ENCODE measurements at places on chromosomes 2 and 18. TPM values are rescaled to one million over a fixed set of nuclear protein-coding genes. Genes with fewer than 3 reads are reported as not detected.

Gene SFTPB
- not detected for total RNA-seq

DNA sequence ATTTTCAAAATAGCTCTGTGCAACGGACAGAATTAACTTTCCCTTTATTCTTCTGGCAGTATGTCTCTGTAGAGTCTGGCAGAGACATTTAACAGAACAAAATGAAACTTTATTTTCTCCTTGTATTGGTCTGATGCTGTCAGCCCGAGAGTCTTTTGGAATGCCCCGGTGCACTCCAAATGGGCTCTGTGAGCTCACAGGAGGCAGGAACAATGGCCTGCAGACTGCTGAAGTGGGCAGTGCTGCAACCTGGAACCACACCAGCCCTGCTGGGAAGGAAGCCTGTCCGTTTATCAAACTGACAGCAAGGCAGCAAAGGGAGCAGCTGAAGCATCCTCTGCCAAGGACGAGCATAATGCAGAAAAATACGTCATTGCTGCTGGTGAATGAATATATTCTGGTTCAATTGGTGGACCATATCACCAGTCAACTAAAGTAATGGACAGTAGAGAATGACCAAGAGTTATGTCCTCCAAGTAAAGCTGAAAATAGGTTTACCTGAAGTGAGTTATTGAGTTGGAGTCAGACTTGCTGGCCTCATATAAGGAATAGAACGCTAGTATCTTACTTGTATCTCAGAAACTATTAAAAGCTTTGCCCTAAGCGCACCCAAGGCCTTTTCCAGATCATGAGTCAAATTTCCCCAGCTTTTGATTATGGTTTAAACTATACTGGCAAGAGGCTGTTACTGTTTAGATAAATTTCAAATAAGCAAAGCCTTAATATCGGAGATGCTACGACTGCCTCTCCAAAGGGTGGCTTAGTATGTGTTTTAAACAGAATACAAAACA lies 207.6 kb upstream of the TANK start:
- DNase-seq, result no peak

GRCh38 chr2:17476064-17476463 lies 42.2 kb downstream of the RAD51AP2 start:
- DNase-seq, result no peak

Gene FHL2
- not detected for total RNA-seq

- DNase-seq, result no peak
Observed at GRCh38 chr2:142997231-142997630, 119.8 kb downstream of the KYNU start.

- DNase-seq, result no peak
Observed at GRCh38 chr2:219628986-219629901, 1.8 kb downstream of the SLC4A3 start.

DNA sequence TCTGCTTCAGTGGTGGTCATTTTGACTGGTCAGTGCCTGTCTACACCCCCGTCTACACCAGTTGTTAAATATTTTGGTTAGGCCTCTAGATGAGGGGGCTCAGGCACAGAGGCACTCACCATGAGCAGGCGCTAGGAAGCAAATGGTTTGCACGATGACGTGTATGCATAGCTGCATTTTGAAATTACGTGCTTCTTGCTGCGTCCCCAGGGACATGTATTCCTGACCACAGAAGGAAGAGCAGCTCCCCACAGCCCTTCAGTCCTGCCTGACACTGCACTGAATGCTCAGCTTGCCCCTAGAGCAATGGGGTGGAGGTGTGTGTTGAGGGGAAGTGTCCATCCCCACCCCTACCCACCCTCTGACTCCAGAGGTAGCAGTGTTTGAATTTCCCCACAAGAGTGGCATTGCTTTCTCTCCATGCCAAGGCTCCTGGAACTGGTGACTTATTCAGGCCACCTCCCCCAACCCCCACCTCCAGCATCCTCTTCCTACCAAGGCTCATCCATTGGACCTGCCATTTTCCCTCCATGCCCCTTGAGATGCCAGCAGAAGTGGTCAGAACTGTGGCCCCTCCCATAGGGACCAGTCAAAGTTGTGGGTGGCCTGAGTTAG lies 11.4 kb upstream of the ZAP70 start:
- no peak for DNase-seq

GRCh38 chr18:43034683-43035500 lies 80.6 kb downstream of the RIT2 start:
- DNase-seq, result no peak

Gene FER1L5
- not detected for total RNA-seq

- no peak for DNase-seq
Observed at GRCh38 chr2:195160963-195161362, 496.1 kb upstream of the SLC39A10 start.

- DNase-seq, result peak; percentile 62
Observed at GRCh38 chr2:210577263-210578071, 21.1 kb downstream of the CPS1 start.

- no peak for DNase-seq
Observed at GRCh38 chr2:167310442-167310841, 422.2 kb downstream of the XIRP2 start.

- no peak for DNase-seq
Observed at GRCh38 chr2:164984428-164984827, 29.1 kb upstream of the SLC38A11 start.

- DNase-seq, result no peak
Observed at GRCh38 chr2:48728295-48728694, 27.2 kb downstream of the LHCGR start.

DNA sequence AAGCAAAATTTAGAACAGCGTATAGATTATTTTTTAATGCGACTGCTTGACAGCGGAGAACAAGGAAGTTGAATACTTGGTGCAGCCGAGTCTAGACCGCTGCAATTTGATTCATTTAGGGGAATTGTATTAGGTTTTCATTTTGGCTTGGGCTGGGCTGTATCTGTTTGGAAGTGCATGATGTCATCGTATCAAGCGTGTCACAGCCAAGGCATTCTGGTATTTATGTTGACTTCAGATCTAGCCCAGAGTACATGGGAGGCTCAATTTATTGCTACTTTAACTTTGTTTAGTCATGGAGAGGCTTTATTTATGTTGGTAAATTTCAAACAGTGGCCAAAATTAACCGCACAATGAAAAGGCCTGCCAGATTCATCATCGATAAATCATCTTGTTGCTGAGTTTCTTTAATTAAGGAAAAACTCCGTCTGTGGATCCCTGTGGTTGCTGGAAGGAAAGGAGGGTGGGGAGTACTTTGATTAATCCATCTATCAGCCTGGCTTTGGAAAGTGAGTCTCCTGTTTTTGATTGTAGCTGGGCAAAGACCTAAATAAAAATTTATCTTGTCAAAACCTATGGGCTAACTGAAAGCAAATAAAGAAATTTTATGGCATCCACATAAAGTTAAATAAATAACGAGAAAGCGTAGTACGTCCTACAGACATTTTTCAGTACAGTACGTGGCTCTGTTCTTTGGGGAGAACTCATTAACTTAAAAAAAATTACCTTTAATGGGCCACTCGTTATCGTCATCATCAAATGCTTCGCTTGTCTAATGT lies 230.4 kb upstream of the SPRED2 start:
- no peak for DNase-seq

DNA sequence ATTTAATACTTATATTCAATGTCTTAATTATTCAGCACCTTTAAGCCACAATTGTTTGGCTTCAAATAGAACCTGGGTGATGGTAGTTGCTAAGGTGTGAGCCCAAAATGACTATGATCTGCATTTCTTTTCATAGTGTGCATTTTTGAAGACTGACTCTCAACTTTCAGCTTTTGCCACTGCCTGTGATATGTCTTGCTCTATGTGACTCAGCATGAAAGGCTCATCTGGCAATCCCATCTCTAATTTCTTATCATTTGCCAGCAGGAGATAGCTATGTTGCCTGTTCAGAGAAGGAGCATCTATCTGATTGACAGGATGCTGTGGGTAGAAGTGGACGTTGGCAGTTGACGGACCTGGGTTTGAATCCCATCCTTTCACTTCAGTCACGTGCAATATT lies 34.5 kb upstream of the CCDC93 start:
- DNase-seq, result no peak

GRCh38 chr2:233418761-233419546 lies 64.7 kb downstream of the DGKD start:
- peak; percentile 70 for DNase-seq

Gene OBSL1
- total RNA-seq, result 2.9 TPM

- DNase-seq, result no peak
Observed at GRCh38 chr2:109094144-109094543, 34.9 kb upstream of the SH3RF3 start.

Gene DAPL1
- total RNA-seq, result not detected

DNA sequence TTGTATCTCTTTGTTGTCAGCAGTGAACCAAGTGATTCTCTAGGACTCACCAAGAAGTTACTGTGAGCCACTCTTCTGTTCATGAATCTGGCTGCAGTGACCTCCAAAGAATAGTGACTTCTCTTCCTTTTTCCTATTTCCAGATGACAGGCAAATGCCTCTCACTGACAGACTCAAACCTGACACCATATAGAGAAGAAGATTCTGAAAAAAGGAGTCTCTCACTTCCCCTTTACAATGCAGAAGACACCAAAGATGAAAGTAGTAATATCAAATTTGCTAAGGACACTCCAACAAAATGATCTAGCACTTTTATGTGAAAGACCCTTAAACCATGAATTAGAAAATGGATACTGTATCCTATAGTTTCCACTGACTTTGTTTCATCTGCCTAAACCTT lies 44.4 kb upstream of the SETBP1 start:
- DNase-seq, result no peak

DNA sequence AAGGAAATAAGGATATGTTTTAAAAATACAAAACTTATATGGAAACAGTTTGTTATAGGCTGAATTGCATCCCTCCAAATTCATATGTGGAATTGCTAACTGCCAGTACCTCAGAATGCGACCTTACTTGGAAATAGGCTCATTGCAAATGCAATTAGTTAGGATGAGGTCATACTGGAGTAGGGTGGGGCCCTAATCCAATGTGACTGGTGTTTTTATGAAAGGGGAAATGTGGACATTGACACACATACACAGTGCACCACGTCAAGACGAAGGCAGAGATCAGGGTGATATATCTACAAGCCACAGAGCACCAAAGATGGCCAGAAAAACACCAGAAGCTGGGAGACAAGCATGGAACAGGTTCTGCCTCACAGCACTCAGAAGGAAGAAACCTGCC lies 494.2 kb downstream of the TSN start:
- DNase-seq, result no peak

Gene PFN4
- 1.2 TPM for total RNA-seq

DNA sequence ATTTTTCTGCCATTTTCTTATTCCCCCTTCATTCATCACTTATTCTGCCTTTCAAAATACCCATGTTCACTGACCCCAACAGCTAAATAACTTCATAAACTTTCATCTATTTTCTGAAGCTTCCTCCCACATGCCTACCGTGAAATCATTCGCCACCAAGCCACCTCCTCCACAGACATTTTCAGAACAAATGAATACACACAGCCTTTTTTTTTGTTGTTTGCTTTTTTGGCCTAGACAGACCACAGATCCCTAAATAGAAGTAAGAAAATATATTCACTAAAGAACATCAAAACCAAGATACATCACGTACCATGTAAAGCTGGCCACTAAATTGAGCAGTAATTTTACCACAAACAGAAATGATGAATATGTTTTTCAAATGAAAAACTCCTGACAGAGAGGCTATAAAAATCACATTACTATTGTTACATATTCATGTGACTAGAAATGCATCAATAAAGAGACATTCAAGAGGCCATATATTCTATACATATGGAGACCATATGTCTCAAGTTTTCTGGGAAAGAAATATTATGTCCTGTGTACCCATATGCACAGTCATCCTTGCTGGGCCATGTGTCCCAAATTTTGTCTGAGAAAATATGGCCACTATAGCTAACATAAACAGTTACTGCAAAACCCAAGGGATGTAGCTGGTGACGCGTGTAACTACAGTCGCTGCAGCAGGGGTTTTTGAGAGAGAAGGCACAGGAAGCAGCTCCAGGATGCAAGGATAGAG lies 200.3 kb downstream of the FBXO15 start:
- no peak for DNase-seq

- no peak for DNase-seq
Observed at GRCh38 chr2:239116456-239117246, 268.8 kb downstream of the TWIST2 start.

GRCh38 chr2:85547089-85547858 lies 8.3 kb downstream of the MAT2A start:
- DNase-seq, result no peak

GRCh38 chr2:113886479-113887008 lies 3.3 kb upstream of the ACTR3 start:
- peak; percentile 92 for DNase-seq

DNA sequence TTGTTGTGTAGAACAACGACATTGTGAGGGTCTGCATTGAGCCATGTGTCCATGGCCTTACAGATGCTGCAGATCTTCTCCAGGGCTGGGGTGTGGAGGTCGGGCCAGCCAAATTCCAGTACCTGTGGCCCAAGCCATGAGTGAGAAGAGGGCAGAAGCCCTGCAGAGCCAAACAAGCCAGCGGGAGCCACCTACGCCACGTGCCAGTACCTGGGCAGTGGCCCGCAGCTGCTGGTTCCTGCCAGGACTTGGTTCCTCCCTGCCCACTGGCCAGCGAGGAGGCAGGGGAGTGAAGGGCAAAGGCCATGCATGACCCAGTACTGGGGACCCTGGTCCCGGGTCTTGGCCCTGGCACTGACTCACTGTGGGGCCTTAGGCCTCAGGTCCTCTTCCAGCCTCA lies 109.4 kb downstream of the TNS1 start:
- DNase-seq, result no peak

- DNase-seq, result no peak
Observed at GRCh38 chr2:196987649-196988364, 61.3 kb upstream of the PGAP1 start.

Gene PPIG
- total RNA-seq, result 42.8 TPM

- DNase-seq, result no peak
Observed at GRCh38 chr18:62505669-62506494, 16.9 kb upstream of the ZCCHC2 start.

Gene PTRHD1
- total RNA-seq, result 16.0 TPM

DNA sequence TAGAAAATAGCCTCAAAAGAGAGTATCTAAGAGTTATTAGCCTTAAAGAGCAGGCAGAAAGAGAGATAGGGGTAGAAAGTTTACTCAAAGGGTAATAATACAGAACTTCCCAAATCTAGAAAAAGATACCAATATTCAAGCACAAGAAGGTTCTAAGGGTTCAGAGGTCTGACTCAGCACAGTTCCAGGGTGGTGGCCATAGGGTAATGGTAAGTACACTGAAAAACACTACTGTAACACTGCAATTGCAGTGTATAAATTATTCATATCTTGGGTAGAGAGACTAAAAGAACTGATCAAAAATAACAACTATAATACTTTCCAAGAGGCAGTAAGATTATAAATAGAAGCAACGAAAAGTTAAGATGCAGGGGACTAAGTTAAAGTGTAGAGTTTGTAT lies 115.2 kb downstream of the ROCK1 start:
- no peak for DNase-seq

DNA sequence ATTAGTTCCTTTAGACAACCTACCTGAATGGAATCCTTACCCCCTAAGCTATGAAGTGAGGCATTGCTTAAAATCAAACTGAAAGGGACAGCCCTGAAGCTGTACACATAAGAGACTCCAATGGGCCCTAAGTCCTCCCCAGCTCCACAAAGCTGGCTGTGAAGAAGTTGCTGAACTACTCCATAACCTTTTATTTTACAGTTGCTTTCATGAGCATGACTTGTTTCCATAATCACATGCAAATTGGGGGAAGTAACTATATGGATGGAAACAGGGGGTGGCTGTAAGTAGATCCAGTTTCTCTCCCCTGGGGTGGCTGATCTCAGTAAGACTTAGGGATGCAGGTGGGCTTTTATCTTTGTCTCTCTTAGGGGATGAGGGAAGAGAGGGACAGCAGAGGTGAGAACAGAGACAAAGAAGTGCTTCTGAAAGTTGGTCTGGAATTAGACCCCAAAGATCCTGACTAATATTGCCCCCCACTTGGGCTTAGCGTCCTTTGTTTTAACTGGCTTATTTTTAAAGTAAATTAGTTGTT lies 5.5 kb downstream of the FZD5 start:
- no peak for DNase-seq

GRCh38 chr2:187971893-187972292 lies 319.8 kb upstream of the GULP1 start:
- no peak for DNase-seq
